ENCODE measurements at places on chromosomes 4 and X. TPM values are rescaled to one million over a fixed set of nuclear protein-coding genes. Genes with fewer than 3 reads are reported as not detected.

DNA sequence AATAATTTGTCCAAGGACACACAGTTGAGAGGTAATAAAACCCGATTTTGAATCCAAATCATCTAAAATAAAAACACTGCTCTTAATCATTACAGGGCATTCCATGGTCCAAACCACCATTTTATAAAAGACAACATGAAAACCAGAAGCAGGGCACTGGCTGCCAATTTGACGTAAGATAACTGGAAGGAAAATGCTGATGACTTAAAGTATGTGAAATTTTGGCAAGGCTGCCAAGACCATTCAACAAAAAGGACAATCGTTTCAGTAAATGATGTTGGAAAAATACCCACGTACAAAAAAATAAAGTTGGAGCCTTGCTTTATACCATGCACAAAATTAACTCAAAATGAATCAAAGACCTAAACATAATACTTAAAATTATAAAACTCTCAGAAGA, 344.4 kb downstream of the RAPGEF2 start:
- no peak for DNase-seq

DNA sequence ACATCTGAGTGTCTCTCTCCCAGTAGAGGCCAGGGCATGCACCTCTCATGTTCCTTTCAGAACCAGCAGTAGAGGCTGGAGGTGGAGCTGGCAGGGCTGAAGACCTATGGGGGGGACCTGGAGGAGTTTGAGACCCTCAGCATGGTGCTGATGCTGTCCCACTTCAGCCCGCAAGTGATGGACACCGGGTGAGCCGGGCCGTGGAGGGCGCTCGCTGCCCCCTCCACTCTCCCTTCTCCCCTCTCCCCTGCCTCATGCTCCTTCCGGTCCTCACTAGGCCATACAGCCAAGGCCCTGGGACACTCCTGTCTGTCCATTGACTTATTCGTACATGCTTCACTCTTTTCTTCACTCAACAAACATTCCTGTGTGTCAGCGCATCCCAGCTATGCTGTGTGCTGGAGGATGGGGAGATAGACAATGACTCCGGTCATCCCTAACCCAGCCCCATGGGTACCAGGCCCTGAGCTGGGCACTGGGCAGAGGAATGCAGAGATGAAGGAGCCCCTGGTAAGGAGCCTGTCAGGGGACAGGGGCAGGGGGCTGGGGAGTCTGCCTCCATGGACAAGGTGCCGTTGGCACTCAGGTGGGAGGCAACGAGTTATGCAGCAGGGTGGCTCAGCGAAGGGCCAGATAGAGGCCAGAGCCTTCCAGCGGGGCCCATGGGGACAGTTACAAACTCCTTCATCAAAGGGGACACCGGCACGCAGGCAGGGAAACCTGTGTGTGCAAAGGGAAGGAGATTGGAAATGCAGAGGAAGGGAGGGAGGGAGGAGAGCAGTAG, 28.4 kb upstream of the WFS1 start:
- no peak for DNase-seq

DNA sequence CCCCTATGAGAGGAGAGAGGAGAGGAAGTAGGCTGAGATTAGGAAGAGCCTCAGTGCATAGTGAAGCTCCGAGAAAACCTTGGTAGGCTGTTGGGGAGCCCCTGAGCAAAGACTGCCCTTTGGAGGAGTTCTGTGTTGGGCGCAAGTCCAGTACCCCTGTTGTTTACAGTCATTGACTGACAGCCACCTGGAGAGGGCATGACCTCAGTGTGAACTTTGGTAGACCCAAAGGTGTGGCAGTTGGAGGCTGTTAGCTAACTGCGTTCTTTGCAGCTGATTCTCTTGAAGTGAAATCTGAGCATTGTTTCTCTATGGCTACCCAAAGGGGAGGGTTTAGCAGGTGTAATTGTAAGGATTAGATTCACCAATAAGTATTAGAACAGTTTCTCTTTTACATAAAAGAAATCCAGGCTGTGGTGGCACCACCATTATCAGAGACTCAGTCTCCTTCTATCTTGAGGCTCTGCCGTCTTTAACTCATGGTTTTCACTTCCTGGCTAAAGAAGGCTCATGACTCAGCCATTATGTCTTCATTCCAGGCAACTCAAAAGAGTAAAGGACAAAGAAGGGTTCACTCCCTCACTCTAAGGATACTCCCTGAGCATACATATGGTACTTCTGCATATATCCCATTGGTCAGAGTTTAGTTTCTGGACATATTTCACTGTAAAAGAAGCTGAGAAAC, 33.4 kb downstream of the ANXA3 start:
- DNase-seq: no peak

KCTD8 gene
- total RNA-seq: not detected

TEX13A gene
- not detected for total RNA-seq

Measured in SK-MEL-5 (cell line).